ENCODE measurements at places on chromosomes 11 and 22. TPM values are rescaled to one million over a fixed set of nuclear protein-coding genes. Genes with fewer than 3 reads are reported as not detected.

- H3K27me3 ChIP-seq = no peaks in the 10 kb centered on the region
- H3K36me3 ChIP-seq = no peaks in the 10 kb centered on the region
- H3K4me3 ChIP-seq = no peak overlapping the region
- no peak for DNase-seq
Observed at GRCh38 chr11:19879307-19880087, 166.9 kb downstream of the NAV2 start.

- no peaks in the 10 kb centered on the region for H3K4me1 ChIP-seq
- H3K36me3 ChIP-seq = no peaks in the 10 kb centered on the region
- no peak overlapping the region for H3K27ac ChIP-seq
- no peaks in the 10 kb centered on the region for H3K27me3 ChIP-seq
Observed at GRCh38 chr11:77211594-77212251, 83.7 kb downstream of the MYO7A start.

Gene WBP2NL
- total RNA-seq = 12.3 TPM

Gene KCNK4
- not detected for total RNA-seq

Gene DEUP1
- total RNA-seq = not detected

Gene CCDC116
- 0.15 TPM for total RNA-seq

Gene SHISAL1
- total RNA-seq = 1.2 TPM
